ENCODE measurements at places on chromosomes 5 and 9. TPM values are rescaled to one million over a fixed set of nuclear protein-coding genes. Genes with fewer than 3 reads are reported as not detected.

The PCDHB9 gene
- 1.8 TPM for total RNA-seq

DNA sequence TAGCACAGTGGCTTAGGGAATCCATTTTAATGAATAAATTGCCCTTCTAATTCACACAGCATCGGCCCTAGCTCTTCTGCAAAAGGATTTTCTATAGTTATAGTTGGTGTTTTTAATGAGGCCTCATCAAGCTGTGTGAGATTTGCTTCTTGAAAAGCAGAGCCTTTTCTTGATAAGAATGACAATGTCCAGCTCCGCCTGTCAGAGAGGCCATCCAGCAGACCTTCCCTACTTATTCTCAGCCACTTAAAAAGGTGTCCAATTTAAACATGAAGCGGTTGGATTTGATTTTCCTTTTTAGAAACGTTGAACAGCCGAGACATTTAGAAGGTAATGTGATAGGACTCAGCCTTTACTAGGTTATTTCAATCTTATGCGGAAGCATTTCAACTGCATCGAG, 134.4 kb downstream of the ZNF608 start:
- no peaks in the 10 kb centered on the region for H3K27me3 ChIP-seq
- no peak for DNase-seq

GRCh38 chr9:4591123-4591500, 71.0 kb upstream of the PLPP6 start:
- H3K36me3 ChIP-seq, result no peaks in the 10 kb centered on the region
- H3K4me3 ChIP-seq, result no peak overlapping the region
- DNase-seq, result no peak
- H3K27me3 ChIP-seq, result no peaks in the 10 kb centered on the region

- DNase-seq, result no peak
- H3K4me1 ChIP-seq, result no peaks in the 10 kb centered on the region
- no peak overlapping the region for H3K4me3 ChIP-seq
- no peaks in the 10 kb centered on the region for H3K27me3 ChIP-seq
- H3K36me3 ChIP-seq, result no peaks in the 10 kb centered on the region
Observed at GRCh38 chr9:72818385-72818784, 134.5 kb downstream of the ALDH1A1 start.

DNA sequence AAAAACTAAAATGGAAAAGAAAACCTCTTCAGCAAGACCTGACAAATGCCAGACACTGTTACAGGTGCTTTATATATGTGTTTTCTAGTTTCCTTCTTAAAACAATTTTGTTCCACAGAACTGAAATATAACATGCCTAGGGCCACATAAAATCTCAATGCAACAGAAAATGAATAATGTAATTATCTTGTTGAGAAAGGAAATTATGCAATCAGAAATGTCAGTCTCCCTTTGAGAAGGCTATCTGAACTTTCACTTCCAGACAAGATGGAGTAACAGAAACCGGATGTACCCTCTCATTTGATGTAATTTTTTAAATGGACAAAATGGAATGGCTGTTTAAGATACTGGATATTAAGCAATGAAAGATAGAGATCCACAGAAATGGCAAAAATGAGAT, 79.2 kb downstream of the AGTPBP1 start:
- H3K27ac ChIP-seq, result no peak overlapping the region
- no peaks in the 10 kb centered on the region for H3K27me3 ChIP-seq
- H3K4me1 ChIP-seq, result no peaks in the 10 kb centered on the region
- DNase-seq, result no peak
- H3K36me3 ChIP-seq, result peaks cover 5% of the 10 kb centered on the region

The KCNV2 gene
- total RNA-seq, result not detected

- H3K4me3 ChIP-seq, result no peak overlapping the region
- DNase-seq, result no peak
- no peak overlapping the region for H3K27ac ChIP-seq
- no peaks in the 10 kb centered on the region for H3K4me1 ChIP-seq
- no peaks in the 10 kb centered on the region for H3K36me3 ChIP-seq
Observed at GRCh38 chr9:97559111-97559514, 57.6 kb downstream of the TMOD1 start.

The CCDC180 gene
- 34.3 TPM for total RNA-seq

The MYMK gene
- total RNA-seq, result not detected

The HDAC3 gene
- total RNA-seq, result 62.5 TPM

The MARCHF3 gene
- 17.0 TPM for total RNA-seq

GRCh38 chr9:21709464-21710058, 92.9 kb upstream of the MTAP start:
- H3K27me3 ChIP-seq, result peaks cover 57% of the 10 kb centered on the region
- H3K27ac ChIP-seq, result no peak overlapping the region
- peak; percentile 46 for DNase-seq
- no peak overlapping the region for H3K4me3 ChIP-seq
- no peaks in the 10 kb centered on the region for H3K4me1 ChIP-seq

The CCL27 gene
- total RNA-seq, result not detected

The TOPORS gene
- total RNA-seq, result 31.4 TPM

GRCh38 chr9:111939322-111939721, 42.7 kb downstream of the UGCG start:
- H3K27me3 ChIP-seq, result no peaks in the 10 kb centered on the region
- no peak overlapping the region for H3K27ac ChIP-seq
- DNase-seq, result no peak
- H3K4me3 ChIP-seq, result no peak overlapping the region

The AQP3 gene
- total RNA-seq, result 181 TPM

DNA sequence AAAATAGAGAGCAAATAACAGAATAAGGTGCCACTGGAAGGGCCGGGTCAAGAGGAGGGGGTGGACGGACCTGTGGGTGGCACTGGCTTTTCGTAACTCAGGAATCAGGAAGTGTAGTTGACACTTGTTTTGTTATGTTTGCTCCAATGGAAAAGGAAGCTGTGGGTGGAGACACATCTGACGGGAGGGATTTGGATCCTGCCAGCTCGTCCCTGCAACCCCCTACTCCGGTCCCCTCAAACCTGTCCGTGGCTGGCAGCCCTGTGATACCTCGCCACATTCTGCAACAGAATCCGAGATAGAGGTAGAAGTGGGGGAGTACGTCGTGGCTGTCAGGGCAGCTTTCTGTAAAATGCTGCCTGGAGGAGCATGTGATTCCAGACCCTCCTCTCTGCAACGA, 104.2 kb upstream of the IER5L start:
- no peaks in the 10 kb centered on the region for H3K36me3 ChIP-seq
- peak overlapping the region; percentile 24 for H3K4me3 ChIP-seq
- peak overlapping the region; percentile 81 for H3K27ac ChIP-seq
- DNase-seq, result no peak

- peaks cover 28% of the 10 kb centered on the region for H3K4me1 ChIP-seq
- no peak overlapping the region for H3K4me3 ChIP-seq
- no peak overlapping the region for H3K27ac ChIP-seq
Observed at GRCh38 chr9:136055715-136056545, 39.2 kb downstream of the NACC2 start.

DNA sequence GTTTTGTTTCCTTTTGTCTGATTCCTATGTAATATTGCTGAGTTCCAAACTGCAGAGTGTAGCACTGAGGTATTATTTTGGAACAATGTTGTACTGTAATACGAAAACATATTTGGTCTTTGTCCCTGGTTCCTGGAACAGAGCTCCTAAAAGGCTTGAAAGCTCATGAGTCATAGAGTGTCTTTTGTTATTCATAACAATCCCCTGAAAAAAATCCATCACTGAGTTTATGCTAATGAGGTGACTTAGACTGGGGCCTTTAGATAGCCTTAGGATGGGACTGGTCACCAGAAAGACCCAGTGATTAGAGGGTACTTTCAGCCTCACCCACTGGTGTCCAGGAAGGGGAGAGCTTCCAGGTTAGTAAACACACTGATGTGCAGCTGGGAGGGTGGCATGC, 132.7 kb upstream of the POU5F2 start:
- no peak overlapping the region for H3K27ac ChIP-seq
- no peaks in the 10 kb centered on the region for H3K4me1 ChIP-seq
- no peak for DNase-seq
- H3K4me3 ChIP-seq, result no peak overlapping the region
- H3K36me3 ChIP-seq, result no peaks in the 10 kb centered on the region

GRCh38 chr5:14587150-14587549, 5.6 kb downstream of the OTULINL start:
- H3K27ac ChIP-seq, result no peak overlapping the region
- H3K4me1 ChIP-seq, result no peaks in the 10 kb centered on the region
- H3K36me3 ChIP-seq, result no peaks in the 10 kb centered on the region
- H3K4me3 ChIP-seq, result no peak overlapping the region
- H3K27me3 ChIP-seq, result no peaks in the 10 kb centered on the region

DNA sequence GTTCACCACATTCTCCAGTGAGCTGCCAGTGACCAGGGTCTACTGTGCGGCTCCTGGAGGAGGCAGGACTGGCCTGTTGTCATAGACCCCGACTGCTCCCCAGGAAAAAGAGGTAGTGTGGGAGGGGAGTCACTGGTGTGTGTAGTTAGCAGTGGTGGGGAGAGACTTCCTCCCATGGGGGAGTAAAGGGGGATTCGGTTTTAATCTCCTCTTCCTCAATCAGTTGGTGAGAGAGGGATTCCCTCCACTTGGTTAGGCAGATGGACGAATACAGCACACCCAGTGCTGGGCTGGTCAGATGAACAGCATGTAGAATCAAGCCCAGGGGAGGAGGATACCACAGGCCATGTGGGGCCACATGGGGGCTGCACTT, 207.6 kb upstream of the S1PR3 start:
- H3K4me1 ChIP-seq, result peaks cover 4% of the 10 kb centered on the region
- no peak overlapping the region for H3K27ac ChIP-seq
- DNase-seq, result no peak
- H3K36me3 ChIP-seq, result no peaks in the 10 kb centered on the region

The PDCD1LG2 gene
- 1.8 TPM for total RNA-seq

GRCh38 chr9:135252980-135253304, 165.5 kb downstream of the OLFM1 start:
- no peak overlapping the region for H3K27ac ChIP-seq
- no peak overlapping the region for H3K4me3 ChIP-seq
- DNase-seq, result no peak
- H3K36me3 ChIP-seq, result no peaks in the 10 kb centered on the region
- H3K4me1 ChIP-seq, result peaks cover 6% of the 10 kb centered on the region
- H3K27me3 ChIP-seq, result peaks cover 10% of the 10 kb centered on the region

DNA sequence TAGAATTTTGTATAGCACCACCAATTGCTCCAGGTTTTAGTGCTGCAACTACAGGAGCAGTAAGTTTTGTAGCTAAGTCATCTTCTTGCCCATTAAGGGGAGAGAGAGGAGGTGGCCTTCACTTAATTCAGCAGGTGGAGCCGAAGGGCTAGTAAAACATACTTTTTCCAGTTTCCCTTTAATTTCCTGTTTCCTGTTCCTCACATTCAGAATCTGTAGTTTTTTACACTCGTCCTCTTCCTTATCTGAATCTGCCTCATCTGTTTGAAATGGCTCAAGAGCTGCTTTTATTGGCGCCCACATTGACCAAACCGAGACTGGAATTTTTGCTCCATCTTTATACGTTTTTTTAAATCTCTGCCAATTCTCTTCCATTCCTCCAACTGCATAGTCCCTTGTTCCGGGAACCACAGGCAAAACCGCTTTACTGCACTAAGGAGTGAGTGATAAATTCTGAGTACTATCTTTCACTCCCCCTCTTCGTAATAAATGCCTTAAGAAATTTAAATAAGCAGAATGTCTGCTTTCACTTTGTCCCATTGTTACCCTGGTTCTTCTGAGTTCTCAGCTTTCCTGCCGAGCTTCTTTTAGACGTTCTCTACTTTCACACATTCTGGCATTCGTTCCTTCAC, 133.9 kb downstream of the DROSHA start:
- H3K27ac ChIP-seq, result no peak overlapping the region
- H3K36me3 ChIP-seq, result peaks cover 7% of the 10 kb centered on the region
- no peak overlapping the region for H3K4me3 ChIP-seq
- H3K4me1 ChIP-seq, result no peaks in the 10 kb centered on the region
- no peak for DNase-seq
- H3K27me3 ChIP-seq, result no peaks in the 10 kb centered on the region

The SPATA31A3 gene
- not detected for total RNA-seq

The OTULINL gene
- total RNA-seq, result 19.7 TPM

The HMGXB3 gene
- total RNA-seq, result 42.3 TPM

DNA sequence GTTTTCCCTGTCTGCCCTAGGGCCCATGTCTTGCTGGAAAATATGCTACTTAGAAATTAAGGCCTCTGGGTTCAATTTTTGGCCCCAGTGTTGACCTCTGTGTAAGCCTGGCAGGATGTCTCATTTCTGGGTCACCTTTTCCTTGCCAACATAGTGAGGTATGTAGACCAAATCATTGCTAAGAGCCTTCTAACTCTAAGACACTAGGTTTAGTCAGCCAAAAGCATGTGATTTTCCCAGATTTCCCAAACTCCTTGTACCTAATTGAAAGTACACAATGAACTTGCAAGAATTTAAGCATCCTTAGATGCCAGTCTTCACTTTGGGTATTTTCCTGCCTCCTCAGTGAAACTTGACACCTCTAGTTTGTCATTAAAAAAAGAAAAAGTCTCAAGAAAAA, 77.0 kb downstream of the GALNT10 start:
- no peak for DNase-seq
- no peak overlapping the region for H3K4me3 ChIP-seq
- no peaks in the 10 kb centered on the region for H3K27me3 ChIP-seq
- no peak overlapping the region for H3K27ac ChIP-seq
- H3K36me3 ChIP-seq, result no peaks in the 10 kb centered on the region
- H3K4me1 ChIP-seq, result no peaks in the 10 kb centered on the region

- H3K27me3 ChIP-seq, result no peaks in the 10 kb centered on the region
- H3K36me3 ChIP-seq, result no peaks in the 10 kb centered on the region
- no peak for DNase-seq
- H3K27ac ChIP-seq, result no peak overlapping the region
- H3K4me1 ChIP-seq, result no peaks in the 10 kb centered on the region
Observed at GRCh38 chr5:113338628-113339027, 96.2 kb downstream of the TSSK1B start.

GRCh38 chr9:97556721-97557605, 55.5 kb downstream of the TMOD1 start:
- H3K27me3 ChIP-seq, result no peaks in the 10 kb centered on the region
- DNase-seq, result no peak
- H3K27ac ChIP-seq, result peak overlapping the region; percentile 69
- no peaks in the 10 kb centered on the region for H3K4me1 ChIP-seq

DNA sequence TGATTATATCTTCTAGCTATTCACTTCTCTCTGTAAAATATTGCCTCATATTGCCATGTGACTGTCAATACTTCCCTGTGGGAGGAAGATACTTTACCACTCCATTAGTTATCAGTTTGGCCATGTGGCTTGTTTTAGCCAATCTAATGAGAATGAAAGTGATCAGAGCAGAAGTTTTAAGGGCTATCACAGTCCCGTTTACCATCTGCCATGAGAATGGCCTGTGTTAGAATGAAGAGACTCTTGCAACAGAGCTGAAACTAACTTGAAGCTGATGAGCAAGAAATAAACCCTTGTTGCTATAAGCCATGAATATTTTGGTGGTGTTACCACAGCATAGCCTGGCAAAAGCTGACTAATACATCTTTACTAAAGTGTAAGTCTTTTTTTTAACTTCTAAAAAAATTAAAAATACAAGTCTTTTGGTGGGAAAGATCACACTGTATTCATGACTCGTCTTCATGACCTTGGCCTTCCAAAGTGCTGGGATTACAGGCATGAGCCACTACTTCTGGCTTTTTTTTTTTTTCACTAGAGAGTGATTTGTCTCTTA, 68.0 kb upstream of the CTNNA1 start:
- H3K4me1 ChIP-seq, result no peaks in the 10 kb centered on the region
- H3K27me3 ChIP-seq, result no peaks in the 10 kb centered on the region
- H3K4me3 ChIP-seq, result no peak overlapping the region
- DNase-seq, result no peak

The NIPAL4 gene
- total RNA-seq, result 0.17 TPM

GRCh38 chr9:82180711-82181110, 192.1 kb downstream of the SPATA31D1 start:
- no peak for DNase-seq
- H3K27ac ChIP-seq, result no peak overlapping the region
- H3K4me3 ChIP-seq, result no peak overlapping the region
- H3K4me1 ChIP-seq, result no peaks in the 10 kb centered on the region
